ENCODE measurements at places on chromosomes 7 and 10. TPM values are rescaled to one million over a fixed set of nuclear protein-coding genes. Genes with fewer than 3 reads are reported as not detected.
A peak's percentile ranks its signal among the peaks of the same experiment; 100 is the strongest.

Gene PLXNA4
- 3.9 TPM for total RNA-seq

Gene MCM7
- total RNA-seq, result 34.2 TPM

DNA sequence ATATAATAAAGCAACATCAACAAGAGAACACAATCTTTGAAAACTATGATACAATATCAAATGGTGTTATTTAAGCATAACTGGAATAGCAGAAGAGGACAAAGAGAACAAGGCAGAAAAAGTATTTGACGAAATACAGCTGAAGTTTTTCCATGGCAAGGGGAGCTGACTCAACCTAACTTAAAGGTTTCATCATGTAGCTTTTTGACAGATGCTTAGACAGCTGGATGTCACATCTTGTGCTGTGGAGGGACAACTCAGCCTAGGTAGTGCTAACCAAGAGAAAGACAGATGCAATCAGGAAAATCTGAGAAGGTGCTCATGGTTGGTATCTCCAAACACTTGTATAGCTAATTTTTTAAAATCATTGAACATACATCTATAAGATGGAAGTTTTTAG is 208.2 kb downstream of the TFEC start:
- no peaks in the 10 kb centered on the region for H3K4me1 ChIP-seq
- no peaks in the 10 kb centered on the region for H3K36me3 ChIP-seq
- no peak overlapping the region for H3K27ac ChIP-seq
- H3K27me3 ChIP-seq, result no peaks in the 10 kb centered on the region
- DNase-seq, result no peak

GRCh38 chr10:28331066-28331465 is 28.2 kb upstream of the MPP7 start:
- H3K36me3 ChIP-seq, result no peaks in the 10 kb centered on the region
- H3K4me1 ChIP-seq, result no peaks in the 10 kb centered on the region
- peak overlapping the region; percentile 86 for H3K27ac ChIP-seq
- no peak for DNase-seq
- H3K4me3 ChIP-seq, result no peak overlapping the region

DNA sequence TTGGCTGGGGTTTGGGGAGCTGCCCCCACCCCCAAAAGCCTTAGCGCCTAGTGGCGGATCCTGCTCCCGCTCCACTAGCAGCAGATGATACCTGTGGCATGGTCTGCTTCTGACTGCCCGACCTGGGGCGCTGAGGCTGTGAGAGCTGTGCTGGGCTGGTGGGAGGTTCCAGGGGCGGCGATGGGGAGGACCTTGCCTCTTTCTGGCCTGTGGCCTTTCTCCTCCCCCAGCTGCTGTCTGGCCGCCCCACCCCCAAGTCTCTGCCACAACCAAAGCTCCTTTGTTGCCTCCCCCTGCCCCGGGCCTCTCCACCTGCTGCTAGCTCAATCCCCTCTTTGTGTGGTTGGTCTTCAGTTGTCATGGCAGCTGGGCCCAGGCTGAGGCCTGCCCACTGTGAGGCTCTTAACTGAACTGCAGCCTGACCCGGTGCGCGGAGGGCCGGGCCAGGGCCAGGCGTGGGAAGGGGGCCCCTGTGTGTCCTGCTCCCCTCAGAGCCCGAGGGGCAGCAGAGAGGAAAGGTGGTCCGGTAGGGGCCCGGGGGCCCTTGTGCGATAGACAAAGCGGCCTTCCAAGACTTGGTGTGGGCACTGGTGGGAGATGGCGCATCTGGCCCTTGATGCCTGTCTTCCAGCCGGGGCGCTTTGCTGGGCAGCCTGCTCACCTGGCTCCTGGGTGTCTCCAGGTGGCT is 4.7 kb downstream of the ZNF775 start:
- peak; percentile 83 for DNase-seq
- H3K4me1 ChIP-seq, result peaks cover 58% of the 10 kb centered on the region
- no peak overlapping the region for H3K4me3 ChIP-seq
- peak overlapping the region; percentile 37 for H3K27ac ChIP-seq

GRCh38 chr7:92854501-92855238 is 18.3 kb upstream of the CDK6 start:
- no peak for DNase-seq
- H3K4me3 ChIP-seq, result no peak overlapping the region
- H3K27me3 ChIP-seq, result no peaks in the 10 kb centered on the region
- H3K27ac ChIP-seq, result no peak overlapping the region

Measured in sigmoid colon (tissue), 7 donors.